Activated effector memory CD4-positive, alpha-beta T cell treated with anti-CD3 and anti-CD28 coated beads, Interleukin-2, amount 50 U/mL, for 16 hours (primary cell): ENCODE measurements at places on chromosomes 6 and 20.

DNA sequence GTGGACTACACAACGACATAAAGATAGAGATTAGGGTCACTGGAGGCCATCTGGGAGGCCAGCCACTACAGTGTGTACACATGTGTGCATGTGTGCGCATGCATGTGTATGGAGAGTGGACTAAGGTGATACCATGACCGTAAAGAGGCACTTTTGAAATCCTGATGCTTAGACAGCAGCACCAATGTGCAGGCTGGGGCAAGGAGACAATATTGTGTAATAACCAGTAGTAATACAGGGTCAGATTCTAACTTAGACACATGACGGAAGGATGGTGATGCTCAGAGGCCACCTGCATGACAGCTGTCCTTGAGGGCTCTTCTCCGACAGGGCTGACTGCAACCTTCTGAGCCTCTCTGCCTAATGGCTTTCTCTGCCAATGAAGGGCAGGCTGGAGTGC lies 25.5 kb downstream of the CST9L start:
- DNase-seq, result no peak

GRCh38 chr20:32761831-32762753 lies at the start of gene DNMT3B:
TSS of gene DNMT3B (plus strand) at chr20:32762385. CDS start at chr20:32780324, 17,939 bp downstream.
- DNase-seq, result peak; percentile 91

- no peak for DNase-seq
Measured at GRCh38 chr6:25175681-25176080, 103.5 kb upstream of the CARMIL1 start.

- DNase-seq, result no peak
Measured at GRCh38 chr6:115891111-115891669, 169.5 kb downstream of the FRK start.

DNA sequence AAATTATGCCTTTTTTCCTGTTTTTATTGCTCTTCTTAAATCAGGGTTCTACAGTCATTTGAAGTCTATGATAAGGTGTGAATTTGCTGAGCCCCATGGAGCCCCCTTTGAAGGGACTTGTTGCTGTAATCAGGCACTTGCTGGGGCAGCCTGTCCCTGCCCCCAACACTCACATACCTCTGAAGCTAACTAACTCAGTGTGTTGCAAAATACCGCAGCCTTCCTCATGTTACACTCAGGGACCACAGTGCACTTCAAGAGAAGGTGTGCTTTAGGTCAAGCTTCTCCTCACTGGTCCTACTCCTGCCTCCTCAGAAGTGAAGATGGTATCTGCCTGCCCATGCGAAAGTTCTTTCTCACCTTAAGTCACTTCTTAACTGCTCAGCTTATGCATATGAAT lies 66.1 kb upstream of the GLP1R start:
- no peak for DNase-seq

- DNase-seq, result no peak
Measured at GRCh38 chr6:45880676-45881075, 135.0 kb downstream of the CLIC5 start.

DNA sequence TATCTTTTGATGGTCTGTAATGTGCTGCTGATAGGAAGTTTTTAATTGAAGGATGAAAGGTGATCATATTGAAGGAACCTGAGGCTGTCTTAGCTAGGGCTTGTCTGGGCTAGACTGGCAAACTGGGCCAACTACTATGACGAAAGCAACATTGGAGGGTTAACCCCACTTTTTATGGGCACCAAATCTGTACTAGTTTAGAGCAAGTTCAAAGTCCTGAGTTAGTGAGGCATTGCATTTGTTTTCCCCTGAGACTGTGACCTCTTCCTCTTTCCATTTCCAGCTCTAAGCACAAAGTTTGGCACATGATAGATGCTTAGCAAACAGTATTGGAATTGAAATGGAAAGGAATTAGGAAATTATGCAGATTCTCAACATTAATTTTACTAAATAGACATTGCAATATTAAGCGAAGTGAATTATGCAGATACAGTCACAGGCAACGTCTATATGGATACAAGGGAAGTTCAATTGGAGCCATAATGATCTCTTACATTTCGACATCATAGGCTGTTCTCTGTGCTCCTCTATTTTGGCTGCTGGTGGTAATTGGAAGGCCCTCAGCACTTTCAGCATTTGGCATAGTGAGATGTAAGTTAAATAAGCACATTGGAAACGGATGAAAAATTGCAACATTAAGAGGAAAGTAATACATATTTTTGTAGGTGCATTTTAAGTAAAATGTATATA lies 22.2 kb downstream of the CEP57L1 start:
- DNase-seq, result no peak

GRCh38 chr20:14616003-14616402 lies 278.6 kb upstream of the FLRT3 start:
- DNase-seq, result no peak

DNA sequence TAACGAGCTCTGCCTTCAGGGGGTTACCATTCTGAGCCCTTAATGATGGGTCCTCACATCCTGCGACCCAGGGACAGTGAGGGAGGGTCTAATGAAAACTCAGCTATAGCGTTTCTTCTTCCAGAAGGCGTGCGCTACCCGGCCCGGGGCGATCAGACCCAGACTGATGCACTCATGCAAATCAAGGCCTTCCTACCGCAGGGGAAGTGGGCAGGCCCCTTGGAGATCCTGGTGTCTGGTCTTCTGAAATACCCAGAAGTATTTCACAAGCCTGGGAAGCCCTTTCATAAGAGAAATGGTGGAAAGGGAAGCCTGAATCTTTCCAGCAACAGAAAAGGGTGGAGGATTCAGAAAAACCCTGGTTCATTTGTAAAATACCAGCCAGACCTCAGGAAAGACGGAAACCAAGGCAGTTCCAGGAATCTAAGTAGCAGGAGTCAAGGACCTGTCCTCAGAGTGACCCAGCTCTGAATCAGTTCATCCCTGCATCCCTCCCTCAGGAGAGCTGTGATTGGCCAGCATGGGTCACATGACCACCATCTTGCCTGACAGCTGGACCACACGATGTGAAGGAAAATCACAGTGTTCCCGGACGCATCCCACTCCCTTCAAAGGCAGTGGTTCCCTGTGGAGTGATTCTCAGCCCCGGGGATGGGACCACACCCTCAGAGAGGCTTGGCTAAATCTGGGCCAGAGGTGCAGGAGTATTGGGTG lies 12.7 kb downstream of the BFSP1 start:
- DNase-seq, result no peak

GRCh38 chr6:44100088-44100550 lies 27.1 kb downstream of the MRPL14 start:
- no peak for DNase-seq

GRCh38 chr6:166650047-166650446 lies 23.0 kb upstream of the RPS6KA2 start:
- no peak for DNase-seq

DNA sequence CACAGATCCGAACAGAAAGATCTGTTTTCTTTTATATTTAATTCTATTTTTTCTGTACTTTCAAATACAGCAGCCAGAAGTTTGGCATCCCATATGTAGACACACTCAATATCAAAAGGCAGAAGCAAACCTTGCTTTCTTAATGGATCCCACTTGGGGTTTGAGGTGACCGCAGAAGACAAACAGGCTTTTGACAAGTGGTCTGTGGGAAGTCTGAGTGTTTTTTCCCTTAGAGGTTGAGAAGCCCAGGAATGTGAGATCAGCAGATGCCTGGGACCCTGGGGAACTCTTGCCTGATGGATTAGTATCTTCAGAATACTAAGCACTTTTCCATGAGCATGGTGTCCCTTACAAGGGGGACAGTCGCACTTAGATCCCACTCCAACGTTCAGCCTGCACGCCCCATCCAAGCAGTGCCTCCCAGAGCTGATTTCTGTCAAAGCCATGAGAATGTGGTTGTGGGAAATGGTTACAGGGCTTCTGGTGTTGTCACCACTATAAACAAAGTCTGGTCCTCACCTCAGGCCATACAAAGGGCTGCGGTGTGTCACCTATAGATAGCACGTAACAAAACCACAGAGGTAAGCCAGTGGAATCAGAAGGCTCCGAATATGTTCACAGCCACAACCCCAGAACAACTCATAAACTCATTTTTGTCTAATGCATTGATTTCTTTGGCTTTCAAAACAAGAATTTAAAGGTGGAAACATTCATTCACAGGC lies 12.7 kb downstream of the IL17F start:
- DNase-seq, result no peak

- no peak for DNase-seq
Measured at GRCh38 chr6:110589865-110590513, 113.6 kb upstream of the SLC22A16 start.

GRCh38 chr6:2756687-2757224 lies 6.0 kb upstream of the MYLK4 start:
- no peak for DNase-seq

GRCh38 chr6:153043719-153044118 lies 41.2 kb upstream of the MTRF1L start:
- DNase-seq, result no peak

DNA sequence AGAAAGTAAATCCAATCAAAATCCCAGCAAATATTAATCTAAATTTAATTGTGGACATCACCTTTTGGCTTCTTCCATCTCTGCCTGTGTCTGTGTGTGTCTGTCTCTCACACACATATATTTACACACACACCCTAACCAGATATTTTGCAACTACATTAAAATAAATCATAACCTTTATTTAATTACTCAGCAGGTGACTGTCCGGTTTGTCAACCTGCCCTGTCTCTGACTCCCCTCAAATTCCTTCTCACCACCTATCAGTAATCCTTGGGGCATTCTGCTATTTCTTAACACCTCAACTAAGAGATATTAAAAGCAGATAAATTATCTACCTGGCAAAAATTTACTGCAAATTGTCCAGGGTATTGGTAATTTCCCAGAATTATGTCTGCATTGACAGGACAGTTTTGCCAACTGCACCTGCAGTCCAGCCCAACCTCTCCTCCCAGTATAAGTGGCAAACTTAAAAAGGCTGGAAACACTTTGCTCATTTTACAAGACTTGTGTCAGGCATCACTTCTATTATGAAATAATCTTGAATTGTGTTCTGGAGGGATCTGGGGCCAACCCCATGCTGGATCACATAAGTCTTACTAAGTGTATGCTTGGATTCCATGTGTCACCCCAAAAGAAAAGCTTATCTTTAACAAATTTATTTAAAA lies 216.1 kb downstream of the GMDS start:
- DNase-seq, result no peak

DNA sequence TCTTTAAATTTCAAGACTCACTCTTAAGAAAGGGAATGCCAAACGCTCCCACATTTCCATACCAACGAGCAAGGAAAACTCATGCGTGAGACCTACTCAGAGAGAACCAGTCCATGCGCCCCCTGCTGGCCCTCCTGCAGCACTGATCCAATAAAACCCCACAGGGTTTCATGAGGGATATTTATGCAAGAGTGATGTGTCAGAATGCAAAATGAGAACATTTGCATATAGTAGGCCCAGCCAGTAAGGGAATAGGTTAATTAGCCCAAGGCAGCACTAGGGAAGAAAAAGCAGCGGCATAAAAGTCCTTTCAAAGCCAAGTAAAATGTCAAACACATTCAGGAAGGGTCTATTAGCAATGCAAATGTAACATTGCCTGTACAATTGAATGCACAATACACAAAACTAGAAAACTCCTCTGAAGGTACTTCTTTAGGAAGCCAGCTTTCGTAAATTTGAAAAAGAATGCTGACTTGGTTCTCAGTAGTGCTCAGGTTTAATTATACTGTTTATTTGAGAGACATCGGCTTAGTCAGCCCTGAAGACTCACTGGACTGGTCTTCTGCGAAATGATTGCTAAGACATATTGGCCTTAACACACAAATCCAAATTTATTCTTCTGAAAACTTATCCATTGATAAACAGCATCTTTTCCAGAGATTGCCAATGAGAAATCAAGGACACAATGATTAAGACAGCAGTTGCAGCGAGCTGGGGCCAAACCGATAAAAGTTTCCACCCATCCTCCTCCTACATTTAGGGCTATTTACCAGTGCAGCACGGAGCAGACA lies 93.2 kb downstream of the GMPR start:
- peak; percentile 89 for DNase-seq

GRCh38 chr6:111985202-111985731 lies 68.6 kb upstream of the CCN6 start:
- DNase-seq, result peak; percentile 72

- no peak for DNase-seq
Measured at GRCh38 chr6:108565893-108566292, 5.2 kb downstream of the FOXO3 start.

DNA sequence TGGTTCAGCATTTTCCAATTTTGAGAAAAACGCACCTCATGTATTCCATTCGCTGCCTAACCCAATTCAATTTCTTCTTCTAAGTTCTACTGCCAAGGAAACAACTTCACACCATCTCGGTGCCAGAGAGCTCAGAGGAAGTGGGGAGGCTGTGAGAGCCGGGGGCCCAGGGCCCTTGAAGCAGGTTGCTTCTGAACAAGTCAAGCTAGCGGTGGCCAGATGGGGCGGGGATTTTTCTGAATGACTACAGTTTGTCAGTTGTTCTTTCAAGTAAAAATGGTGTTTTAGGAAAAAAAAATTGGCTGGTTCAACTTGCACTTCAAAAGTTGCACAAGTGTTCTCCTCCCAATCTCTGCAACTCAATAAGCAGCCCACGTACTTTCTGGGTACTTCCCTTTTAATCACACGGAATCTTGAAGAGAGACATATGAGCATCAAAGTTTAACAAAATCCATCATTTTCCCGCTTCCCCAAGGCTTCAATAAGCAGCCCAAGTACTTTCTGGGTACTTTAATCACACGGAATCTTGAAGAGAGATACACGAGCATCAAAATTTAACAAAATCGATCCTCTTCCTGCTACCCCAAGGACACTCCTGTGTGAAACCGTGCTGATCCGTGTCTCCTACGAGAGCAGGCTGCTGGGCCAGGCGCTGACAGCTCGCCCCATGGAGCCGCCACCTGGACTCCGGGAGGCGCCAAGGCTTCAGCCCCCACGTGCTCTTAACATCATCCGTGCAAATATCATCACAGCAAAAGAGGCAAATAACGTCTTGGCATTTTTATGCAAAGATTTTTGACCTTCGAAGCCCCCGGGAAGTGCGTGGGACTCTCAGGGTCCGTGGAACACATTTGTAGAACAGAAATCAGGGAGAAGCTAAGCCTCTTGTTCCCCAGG lies 186.7 kb upstream of the PDE10A start:
- no peak for DNase-seq

- DNase-seq, result no peak
Measured at GRCh38 chr6:56819604-56820003, 135.3 kb upstream of the BEND6 start.

DNA sequence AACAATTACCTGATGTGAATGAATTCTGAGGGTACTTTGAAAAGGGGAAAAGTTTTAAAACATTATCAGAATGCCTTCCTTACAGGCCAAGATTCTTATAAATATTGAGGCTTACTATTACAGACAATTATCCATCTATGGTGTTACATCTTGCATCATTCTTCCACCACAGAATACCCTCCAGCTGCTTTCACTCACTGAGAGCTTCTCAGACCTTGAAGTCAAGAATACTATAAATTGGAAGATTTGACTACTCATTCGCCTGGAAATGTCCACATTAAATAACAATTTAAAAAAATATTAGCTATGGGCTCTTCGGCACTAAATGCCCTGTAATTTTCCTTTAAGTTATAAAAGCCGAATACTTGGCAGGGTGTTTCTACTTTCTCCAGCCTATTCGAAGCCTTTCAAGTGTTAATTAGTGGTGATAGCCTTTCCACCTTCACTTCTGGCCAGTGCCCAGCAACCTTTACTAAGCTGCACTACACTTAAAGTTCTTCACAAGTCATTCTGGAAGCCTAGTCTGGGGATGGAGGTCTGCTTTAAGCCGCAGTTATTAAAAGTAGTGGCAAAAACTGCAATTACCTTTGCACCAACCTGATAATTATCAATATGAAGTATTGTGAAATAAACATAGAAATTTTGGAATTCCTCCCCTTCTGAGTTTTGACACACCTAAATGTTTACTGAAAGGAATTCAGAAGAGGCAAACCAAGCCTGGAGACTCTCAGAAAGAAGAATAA lies 100.9 kb downstream of the BMP5 start:
- no peak for DNase-seq
